Activated T-cell treated with anti-CD3 and anti-CD28 coated beads, Interleukin-2, amount 50 U/mL, for 72 hours (primary cell): ENCODE measurements at places on chromosomes 6 and 20. TPM values are rescaled to one million over a fixed set of nuclear protein-coding genes. Genes with fewer than 3 reads are reported as not detected.

DNA sequence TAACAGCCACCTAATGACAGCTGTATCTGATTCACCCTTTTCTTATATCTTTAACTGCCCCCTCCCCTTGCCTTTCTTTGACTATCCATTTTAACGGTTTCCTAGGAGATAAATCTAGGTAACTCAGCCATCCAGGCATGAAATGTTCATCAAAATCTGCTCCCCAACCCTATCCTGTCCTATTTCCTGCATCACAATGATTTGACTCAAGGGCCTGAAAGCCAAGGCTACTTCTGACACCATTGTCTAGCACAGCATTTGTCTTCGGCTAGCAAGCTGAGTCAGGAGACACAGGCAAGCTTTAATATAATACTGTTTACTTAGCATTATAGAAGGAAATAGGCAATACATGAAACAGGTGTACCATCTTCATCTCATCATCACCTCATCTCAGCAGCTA lies 31.6 kb upstream of the MANEA start:
- no peak for DNase-seq
- H3K4me1 ChIP-seq, result no peaks in the 10 kb centered on the region
- no peak overlapping the region for H3K27ac ChIP-seq
- no peaks in the 10 kb centered on the region for H3K36me3 ChIP-seq
- no peaks in the 10 kb centered on the region for H3K27me3 ChIP-seq

- no peaks in the 10 kb centered on the region for H3K36me3 ChIP-seq
- peaks cover 13% of the 10 kb centered on the region for H3K27me3 ChIP-seq
- no peak overlapping the region for H3K4me3 ChIP-seq
- no peaks in the 10 kb centered on the region for H3K4me1 ChIP-seq
- H3K27ac ChIP-seq, result no peak overlapping the region
These were observed 55.3 kb downstream of the TFAP2A start for GRCh38 chr6:10359581-10359980.

- H3K36me3 ChIP-seq, result no peaks in the 10 kb centered on the region
- no peaks in the 10 kb centered on the region for H3K27me3 ChIP-seq
- no peak for DNase-seq
- no peak overlapping the region for H3K4me3 ChIP-seq
- H3K27ac ChIP-seq, result no peak overlapping the region
These were observed 591.6 kb downstream of the PKHD1 start for GRCh38 chr6:51495610-51496396.

DNA sequence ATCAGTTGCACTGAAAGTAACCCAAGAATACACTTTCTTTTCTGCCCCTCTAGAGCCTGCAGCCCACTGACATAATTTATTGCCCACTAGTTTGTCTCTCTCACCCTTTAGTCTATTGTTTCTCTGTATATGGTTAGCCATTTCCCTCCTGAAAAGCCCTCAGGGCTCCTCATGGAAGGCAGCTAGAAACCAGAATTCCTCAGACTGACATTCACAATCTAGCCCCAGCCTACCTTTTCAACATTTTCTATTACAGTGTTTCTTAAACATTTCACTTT lies 21.4 kb upstream of the PAQR8 start:
- no peaks in the 10 kb centered on the region for H3K27me3 ChIP-seq
- no peak for DNase-seq
- H3K27ac ChIP-seq, result no peak overlapping the region
- H3K4me1 ChIP-seq, result peaks cover 45% of the 10 kb centered on the region
- no peaks in the 10 kb centered on the region for H3K36me3 ChIP-seq

- no peak for DNase-seq
- H3K27me3 ChIP-seq, result peaks cover 75% of the 10 kb centered on the region
- H3K27ac ChIP-seq, result no peak overlapping the region
- H3K4me3 ChIP-seq, result peak overlapping the region; percentile 81
- peaks cover 10% of the 10 kb centered on the region for H3K4me1 ChIP-seq
- H3K36me3 ChIP-seq, result peaks cover 8% of the 10 kb centered on the region
These were observed 635 bp upstream of the ELOVL2 start for GRCh38 chr6:11044712-11045167.

DNA sequence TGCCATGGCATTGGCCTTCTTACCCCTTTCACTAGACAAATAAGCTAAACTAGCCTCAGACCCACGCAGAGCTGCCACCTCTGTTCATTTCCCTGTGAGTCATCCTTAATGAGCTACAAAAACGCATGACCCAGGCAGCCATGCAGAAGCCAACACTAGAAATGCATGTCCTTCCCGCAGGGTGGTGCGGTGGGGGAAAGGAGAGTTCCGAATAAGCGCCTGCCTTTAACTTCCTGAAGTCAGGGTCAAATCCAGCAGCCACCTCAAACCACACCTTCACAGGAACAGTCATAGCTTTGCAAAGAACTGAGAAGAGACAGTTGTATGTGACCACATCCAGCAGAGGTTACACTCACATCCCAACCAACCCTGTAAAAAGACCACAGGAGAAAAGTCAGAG lies 40.4 kb downstream of the IRF4 start:
- H3K4me3 ChIP-seq, result peak overlapping the region; percentile 65
- H3K27me3 ChIP-seq, result no peaks in the 10 kb centered on the region
- H3K27ac ChIP-seq, result peak overlapping the region; percentile 26
- DNase-seq, result peak; percentile 82
- H3K4me1 ChIP-seq, result peaks cover 94% of the 10 kb centered on the region

DNA sequence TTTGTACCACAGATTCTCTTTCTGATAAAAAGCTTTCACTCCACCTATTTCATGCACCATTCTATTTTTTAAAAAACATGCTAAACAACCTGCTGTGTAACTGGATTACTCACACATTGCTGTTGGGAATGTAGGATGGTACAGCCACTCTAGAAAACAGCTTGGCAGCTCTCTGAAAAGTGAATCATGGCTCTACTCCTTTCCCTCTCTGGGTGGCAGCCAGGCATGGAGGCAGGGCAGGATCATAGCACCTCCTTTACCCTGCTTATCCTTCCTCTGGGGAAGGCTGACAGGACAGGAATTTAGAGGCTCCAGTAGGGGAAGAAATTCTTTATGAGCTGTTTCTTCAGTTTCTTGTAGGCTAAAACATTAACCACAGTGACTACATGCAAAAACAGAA lies 6.7 kb upstream of the VNN2 start:
- no peaks in the 10 kb centered on the region for H3K27me3 ChIP-seq

GRCh38 chr6:110410511-110410910 lies 4.9 kb downstream of the DDO start:
- no peak for DNase-seq
- no peaks in the 10 kb centered on the region for H3K4me1 ChIP-seq
- H3K4me3 ChIP-seq, result no peak overlapping the region
- peaks cover 5% of the 10 kb centered on the region for H3K27me3 ChIP-seq
- H3K36me3 ChIP-seq, result no peaks in the 10 kb centered on the region

GRCh38 chr20:3996399-3996798 lies 19.0 kb downstream of the RNF24 start:
- no peak overlapping the region for H3K27ac ChIP-seq
- H3K27me3 ChIP-seq, result no peaks in the 10 kb centered on the region
- peaks cover 48% of the 10 kb centered on the region for H3K4me1 ChIP-seq
- H3K4me3 ChIP-seq, result no peak overlapping the region
- no peak for DNase-seq

Gene TMC2
- total RNA-seq, result not detected

Gene STMND1
- total RNA-seq, result not detected
